Activated T-helper 2 cell treated with anti-CD3 and anti-CD28 coated beads, Interferon-gamma antibody, Interleukin-2, Interleukin-4, amounts not matched to agents 10 μg/mL and 5 μg/mL and 100 μg/mL, durations not matched to agents 14 hours and 24 hours and 36 hours (primary cell): ENCODE measurements at places on chromosomes 2 and 18.

DNA sequence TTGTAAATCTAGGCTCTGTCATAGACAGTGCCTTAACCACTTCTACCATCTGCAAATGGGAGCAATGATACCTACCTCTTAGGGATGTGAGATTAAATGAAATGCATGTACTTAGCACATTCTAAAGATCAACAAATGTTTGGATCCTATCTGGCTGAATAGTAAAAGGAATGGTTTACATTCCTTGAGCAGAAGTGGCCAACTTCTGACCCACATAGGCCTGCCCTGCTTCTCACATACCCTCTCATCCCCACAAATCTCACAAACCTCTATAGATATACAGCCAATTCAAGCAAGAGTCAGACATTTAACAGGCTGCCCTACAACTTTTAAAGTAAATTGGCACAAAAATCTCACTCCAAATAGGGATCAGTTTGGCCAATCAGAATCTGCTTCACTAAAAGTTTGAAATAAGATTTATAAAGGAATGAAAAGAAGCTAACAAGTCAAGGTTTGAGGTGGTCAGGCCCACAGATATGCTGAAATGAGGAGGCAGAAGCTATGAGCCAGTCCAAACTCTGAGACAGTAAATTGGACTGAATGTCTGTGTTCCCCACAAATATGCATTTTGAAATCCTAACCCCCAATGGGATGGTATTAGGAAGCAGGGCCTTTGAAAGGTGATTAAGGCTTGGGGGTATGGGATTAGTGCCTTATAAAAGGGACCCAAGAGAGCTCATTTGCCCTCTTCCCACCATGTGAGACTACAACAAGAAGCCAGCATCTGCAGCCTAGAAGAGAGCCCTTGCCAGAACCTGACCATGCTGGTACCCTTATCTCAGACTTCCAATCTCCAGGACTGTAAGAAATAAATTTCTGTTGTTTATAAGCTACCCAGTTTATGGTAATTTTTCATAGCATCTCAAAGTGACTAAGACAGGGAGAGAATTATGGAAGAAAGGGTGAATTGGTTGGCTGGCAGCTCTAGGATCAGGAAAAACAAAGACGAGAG lies 227.8 kb upstream of the RBMS1 start:
- DNase-seq = no peak

DNA sequence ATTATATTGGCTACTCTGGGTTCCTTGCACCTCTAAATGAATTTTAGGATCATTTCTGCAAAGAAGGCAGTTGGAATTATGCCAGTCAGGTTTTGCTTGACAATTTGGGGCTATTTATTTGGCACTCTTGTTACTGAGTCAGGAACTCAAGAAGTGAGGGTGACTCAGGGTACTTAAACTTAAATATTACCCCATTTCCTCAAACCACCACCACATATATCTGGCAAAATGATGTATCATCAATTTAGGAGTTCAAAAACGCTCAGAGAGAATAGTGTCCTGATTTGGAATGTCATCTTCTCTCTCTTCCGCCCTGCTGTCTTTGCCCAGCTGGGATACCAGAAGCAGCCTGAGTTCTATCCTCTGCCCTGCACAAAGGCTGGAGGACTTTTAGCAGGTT lies 2.4 kb upstream of the THNSL2 start:
- no peak for DNase-seq

GRCh38 chr2:193562031-193562430 lies 1367.3 kb upstream of the TMEFF2 start:
- DNase-seq = no peak

DNA sequence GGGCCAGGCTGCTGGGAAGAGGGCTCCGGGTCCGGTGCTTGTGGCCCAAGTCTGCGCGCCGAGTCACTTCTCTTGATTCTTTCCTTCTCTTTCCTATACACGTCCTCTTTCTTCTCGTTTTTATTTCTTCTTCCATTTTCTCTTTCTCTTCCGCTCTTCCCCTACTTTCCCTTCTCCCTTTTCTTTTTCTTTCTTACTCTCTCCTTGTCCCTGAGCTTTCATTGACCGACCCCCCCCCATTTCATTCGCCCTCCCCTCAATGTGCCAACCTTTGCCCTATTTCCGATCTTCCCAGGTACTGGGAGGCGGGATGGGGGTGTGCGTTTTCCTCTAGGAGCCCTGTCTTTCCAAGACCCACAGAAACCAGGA lies 1.8 kb downstream of the ONECUT2 start:
- DNase-seq = no peak

GRCh38 chr2:219325657-219326315 lies 6.8 kb downstream of the RESP18 start:
- no peak for DNase-seq

- DNase-seq = no peak
These were observed 5.3 kb upstream of the KCTD18 start for GRCh38 chr2:200515155-200515554.

- no peak for DNase-seq
These were observed 109.1 kb upstream of the CRIM1 start for GRCh38 chr2:36246320-36246990.

- DNase-seq = no peak
These were observed 24.4 kb upstream of the GPR39 start for GRCh38 chr2:132392221-132392620.

DNA sequence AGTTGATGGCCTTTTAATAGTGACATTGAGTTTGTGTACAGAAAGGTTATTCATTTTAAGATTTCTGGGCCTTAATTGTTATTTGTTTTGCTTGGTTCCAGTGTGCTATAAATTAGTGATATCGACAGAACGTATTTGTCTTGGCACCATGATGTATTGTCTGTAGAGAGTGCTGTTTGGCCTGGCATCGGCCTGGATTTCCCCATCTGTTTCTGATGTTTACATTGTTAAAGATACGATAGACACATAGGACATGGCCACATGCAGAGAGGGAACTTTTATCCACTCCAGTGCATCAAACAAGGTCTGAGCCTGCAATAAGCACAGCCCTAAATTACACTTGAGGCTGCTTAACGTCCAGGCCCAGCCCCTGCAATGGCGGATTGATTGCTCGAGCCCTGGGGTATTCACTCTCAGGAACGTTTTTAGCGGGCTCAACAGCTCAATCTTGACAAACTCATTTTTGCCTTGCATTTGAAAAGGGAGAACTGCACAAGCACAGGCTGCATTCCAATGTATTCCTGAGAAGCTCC lies 144.7 kb downstream of the SLC4A3 start:
- DNase-seq = no peak

DNA sequence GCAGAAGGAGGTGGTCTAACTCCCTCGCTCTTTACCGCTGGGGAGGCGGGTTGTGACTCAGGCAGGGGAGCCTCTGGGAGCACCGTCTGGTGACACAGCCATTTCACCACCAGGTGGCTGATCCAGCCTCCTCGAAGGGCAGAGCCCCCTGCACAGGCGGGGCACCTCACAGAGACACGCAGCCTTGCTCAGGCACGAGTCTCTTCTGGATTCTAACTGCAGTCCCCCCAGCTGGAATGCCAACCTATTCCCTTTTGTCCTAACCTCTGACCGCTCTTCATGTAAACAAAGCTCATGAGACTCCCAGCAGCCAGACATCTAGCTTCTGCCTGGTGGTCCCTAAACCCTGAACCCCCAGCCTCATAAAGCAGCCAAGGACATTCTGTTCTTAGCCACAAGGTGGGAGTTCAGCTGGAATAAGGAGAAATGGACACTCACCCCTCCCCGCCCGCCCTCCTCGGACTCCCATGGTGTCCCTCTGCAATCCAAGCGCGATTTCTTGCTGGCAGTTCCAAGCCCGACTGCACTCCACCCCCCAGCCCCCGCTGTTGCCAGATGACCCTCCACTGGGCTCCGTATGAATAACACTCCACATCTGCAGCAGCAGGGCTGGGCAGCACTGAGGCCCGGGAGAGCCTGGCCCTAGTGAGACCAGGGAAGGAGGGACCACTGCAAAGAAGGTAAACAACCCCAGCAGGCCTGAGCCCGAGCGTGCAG lies 84.3 kb downstream of the TNS1 start:
- DNase-seq = no peak

DNA sequence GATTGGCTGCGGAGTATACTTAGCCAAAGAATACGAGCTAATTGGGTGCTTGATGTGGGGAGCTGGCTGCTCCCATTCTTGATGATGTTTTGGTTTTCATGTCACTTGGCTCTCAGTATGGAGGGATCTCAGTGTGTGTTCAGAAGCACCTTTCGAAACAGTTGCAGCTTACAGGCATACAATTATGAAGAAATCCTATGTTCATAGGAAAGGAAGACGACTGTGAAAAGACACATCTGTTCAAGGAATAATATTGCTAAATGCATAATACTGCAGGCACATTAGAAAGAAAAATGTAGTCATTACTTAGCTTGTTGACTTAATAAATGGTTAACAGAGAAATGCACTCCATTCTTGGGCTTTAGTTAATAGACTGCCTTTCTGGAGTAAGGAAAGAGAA lies 4.1 kb downstream of the LRRC30 start:
- DNase-seq = no peak

DNA sequence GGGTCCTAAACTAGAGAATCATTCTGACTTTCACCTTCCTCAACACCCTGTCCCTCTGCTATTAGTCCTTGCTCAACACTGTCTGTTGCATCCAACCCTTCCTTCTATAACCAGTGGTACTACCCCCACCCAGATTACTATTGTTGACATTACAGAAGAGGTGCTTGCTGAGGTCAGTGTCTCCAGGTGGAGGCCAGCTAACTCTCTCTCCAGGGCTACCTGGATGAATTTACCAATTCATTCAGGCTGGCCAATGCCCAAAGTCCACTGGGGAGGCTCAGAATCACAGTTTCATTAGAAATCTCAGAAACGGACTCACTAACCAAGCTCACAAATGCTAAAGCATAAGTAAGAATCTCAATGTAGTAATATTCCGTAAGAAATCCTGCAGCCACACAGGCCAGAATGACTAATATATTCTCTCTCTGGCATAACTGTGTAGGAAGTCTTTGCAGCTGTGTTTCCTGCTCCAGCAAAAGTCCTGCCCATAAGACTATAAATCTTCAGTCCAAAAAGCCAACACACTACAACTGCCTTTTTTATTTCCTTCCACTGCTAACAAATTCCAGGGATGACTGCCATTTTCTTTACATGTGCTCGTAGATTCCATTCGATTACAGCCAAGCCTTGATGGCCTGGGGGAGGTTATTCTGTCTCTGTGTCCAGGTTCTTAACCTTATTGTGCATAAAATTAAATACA lies 10.0 kb upstream of the TTR start:
- DNase-seq = no peak

GRCh38 chr2:54595999-54596902 lies 127.2 kb upstream of the EML6 start:
- DNase-seq = no peak

DNA sequence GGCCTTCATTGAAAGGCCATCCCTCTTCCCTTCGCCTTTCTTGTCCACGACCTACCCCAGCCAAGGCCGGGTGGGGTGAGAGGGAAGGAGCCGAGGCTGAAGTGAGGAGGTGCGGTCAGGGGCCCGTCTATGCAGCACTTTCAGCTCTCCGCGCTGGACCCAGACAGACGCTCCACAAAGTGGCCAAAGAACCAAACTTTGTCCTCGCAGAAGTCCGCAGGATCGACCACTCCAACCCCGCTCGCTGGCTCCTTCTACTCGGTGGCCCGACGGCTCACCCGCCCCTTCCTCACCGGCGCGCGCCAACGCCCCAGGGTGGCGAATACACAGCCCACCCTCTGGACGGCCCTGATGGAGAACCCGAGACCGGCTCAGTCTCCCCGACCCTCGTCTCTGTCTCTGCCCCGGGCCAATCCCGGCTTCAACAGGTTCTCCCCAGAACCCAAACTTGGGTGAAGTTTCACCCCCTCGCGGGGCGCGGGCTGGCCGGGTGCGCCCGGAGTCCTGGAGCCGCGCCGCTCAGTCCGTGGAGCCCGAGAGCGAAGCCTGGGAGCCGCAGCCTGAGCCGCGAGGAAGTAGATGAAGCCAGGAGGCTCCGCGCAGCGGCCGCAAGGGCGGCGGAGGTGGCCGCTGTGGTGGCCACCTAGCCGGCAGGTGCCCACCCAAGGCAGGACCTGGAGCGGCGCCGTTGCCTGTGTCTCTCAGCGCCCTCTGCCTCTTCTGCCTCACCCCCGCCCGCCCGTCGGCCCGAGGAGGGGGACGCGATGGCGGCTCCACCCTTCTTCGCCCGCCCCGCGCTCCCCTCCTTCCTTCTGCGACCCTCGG lies 26.7 kb upstream of the ALPP start:
- no peak for DNase-seq

DNA sequence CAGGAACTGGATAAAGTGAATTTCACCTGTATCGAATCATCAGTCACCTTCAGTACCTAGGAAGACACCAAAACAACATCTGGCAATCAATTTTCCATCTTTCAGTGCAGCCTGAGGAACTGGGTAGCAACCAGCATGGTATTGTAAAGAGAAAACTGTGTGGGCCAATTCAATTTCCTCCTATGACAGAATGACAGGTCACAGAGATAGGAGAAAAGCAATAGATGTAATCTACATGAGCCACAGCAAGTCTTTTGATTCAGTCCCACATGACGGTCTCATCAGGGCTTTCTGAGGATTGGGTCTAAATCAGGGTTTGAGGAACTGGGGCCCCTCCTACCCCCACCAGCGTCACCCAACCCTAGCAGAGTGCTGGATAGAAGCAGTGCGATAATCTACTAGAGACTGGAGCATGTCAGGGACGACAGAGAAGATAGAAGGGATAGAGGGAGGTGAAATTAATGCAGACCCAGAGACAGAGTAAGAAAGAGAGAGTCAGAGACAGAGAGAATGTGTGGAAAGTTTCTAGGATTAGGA lies 268.7 kb downstream of the LRRTM1 start:
- DNase-seq = no peak

DNA sequence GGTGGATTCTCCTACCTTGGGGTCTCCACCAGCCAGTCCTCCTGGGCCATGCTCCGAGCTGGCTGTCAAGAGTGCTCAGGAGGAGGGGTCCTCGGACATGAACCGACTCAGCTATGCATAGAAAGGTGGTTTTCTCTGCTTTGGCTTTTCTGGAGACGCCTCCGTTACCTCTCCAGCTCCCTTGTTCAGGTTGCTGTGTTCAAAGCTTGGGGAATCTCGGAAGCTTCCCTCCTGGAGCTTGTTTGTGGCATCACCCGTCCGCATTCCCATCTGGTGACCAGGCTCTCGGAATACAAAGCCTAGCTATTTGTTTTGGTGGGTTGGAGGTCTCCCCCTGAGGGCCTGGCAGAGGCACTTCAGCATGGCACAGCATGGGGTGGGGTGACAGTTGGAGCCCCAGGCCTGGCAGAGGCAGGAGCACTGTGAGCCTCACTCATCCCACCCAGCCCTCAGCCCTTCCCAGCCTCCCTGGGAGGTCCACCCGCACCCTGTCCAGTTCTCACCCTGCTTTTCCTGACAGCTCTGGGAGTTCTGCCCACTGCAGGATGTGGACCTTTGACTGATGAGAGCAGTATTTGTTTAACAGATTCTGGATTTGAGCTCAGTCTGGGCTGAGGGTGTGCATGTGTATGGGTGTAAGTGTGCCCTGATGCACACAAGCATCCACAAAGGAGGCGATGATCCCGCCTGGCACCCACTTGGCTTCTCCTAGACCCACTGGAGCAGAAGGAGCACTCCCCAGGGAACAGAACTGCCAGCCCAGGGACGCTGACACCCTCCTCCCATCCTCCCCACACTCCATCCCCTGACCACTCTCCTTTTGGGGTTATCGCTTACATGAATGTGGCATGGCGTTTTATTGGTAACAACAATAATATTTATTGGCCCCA lies 107.3 kb upstream of the HS6ST1 start:
- no peak for DNase-seq
